Activated naive CD4-positive, alpha-beta T cell treated with anti-CD3 and anti-CD28 coated beads, Interleukin-2, amount 10 ng/mL, durations not matched to agents 7 days and 5 days (primary cell): ENCODE measurements at places on chromosomes 4 and X.
A peak's percentile ranks its signal among the peaks of the same experiment; 100 is the strongest.

DNA sequence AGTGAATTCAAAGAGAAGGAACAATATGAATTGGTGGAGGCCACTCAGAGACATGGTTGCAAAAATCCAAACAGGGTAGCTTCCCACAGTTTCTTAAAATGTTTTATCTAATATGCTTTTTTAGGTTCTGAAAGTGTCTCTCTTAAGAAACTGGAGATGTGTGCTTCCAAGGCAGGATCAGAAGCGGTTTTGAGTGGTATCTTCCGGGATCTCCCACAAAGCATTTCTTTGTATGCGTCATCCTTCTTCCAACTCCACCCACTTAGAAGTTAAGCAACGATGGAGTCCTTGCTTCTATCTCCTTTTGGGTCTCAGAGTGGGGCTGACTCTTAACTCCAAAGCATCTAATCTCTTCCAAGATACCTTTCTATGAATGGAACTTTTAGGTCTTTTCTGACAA is 196.7 kb downstream of the MID1 start:
- H3K27me3 ChIP-seq: no peaks in the 10 kb centered on the region
- H3K27ac ChIP-seq: no peak overlapping the region
- DNase-seq: no peak
- no peaks in the 10 kb centered on the region for H3K36me3 ChIP-seq
- no peaks in the 10 kb centered on the region for H3K4me1 ChIP-seq

GRCh38 chr4:12041828-12042227 is 613.1 kb upstream of the HS3ST1 start:
- H3K4me3 ChIP-seq: no peak overlapping the region
- H3K36me3 ChIP-seq: no peaks in the 10 kb centered on the region
- no peak for DNase-seq

- H3K27me3 ChIP-seq: no peaks in the 10 kb centered on the region
- H3K36me3 ChIP-seq: peaks cover 2% of the 10 kb centered on the region
- H3K4me1 ChIP-seq: peaks cover 6% of the 10 kb centered on the region
- no peak overlapping the region for H3K4me3 ChIP-seq
Observed at GRCh38 chr4:150302553-150302952, 224.3 kb downstream of the DCLK2 start.

DNA sequence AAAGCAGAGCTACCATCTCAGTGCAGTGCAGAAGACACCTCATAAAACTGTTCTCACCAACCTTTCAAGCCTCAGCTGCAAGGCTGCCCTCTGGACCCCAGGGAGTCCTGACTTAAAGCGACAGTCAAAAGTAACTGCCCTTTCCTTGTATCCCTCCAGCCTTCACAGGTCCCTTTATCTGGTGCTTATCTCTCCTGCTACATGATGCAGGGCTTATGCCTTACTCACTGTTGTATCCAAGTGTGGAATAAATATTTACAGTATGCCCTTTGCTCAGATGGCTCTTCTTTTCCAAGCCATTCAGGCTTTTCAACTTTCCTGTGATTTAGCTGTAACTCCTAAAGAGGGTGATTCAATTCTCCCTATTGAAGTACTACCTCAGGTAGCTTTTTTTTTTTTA is 92.6 kb downstream of the KDR start:
- H3K4me1 ChIP-seq: no peaks in the 10 kb centered on the region
- DNase-seq: no peak
- no peak overlapping the region for H3K27ac ChIP-seq
- peaks cover 3% of the 10 kb centered on the region for H3K27me3 ChIP-seq
- no peaks in the 10 kb centered on the region for H3K36me3 ChIP-seq
- H3K4me3 ChIP-seq: no peak overlapping the region

- H3K4me1 ChIP-seq: no peaks in the 10 kb centered on the region
- no peaks in the 10 kb centered on the region for H3K36me3 ChIP-seq
- DNase-seq: no peak
- H3K4me3 ChIP-seq: no peak overlapping the region
Observed at GRCh38 chr4:39574946-39575345, 47.7 kb upstream of the UGDH start.

DNA sequence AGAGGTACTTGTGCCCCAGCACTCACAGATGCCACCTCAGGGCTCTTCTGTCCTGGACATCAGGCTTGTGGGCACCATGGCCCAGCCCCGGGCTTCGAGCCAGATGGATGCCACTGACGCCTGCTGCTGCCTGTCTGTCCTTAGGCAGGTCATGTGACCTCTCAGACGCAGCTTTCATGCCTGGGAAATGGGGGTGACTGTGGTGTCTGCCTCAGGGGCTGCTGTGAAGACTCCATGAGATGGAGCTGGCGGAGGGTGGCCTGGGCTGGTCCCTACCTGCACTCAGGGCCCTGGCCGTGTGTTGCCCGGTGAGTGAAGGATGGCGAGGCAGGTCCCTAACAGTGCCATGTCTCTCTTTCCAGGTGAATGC is 6.5 kb downstream of the CPZ start:
- no peak for DNase-seq
- no peak overlapping the region for H3K4me3 ChIP-seq
- H3K4me1 ChIP-seq: peaks cover 12% of the 10 kb centered on the region
- H3K27me3 ChIP-seq: peaks cover 5% of the 10 kb centered on the region
- no peak overlapping the region for H3K27ac ChIP-seq

DNA sequence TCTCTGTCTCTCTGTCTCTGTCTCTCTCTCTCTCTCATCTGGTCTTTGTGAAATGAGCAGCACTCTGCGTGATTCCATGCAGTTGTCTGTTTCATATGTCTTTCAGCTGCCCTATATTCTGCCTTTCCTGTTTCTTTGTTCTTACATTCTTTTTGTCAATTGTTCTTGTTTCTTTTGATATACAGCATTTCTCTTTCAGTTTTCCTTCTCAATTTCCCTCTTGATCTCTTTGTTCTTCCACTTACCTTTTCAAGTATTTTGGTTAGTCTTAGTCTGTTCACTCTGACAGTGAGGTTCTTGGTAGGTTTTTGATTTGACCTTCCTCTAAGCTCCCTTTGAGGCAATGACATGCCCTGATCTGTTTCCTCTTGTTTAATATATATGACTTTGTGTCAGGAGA is 20.4 kb downstream of the ZNF157 start:
- peaks cover 20% of the 10 kb centered on the region for H3K4me1 ChIP-seq
- peak overlapping the region; percentile 3 for H3K4me3 ChIP-seq
- H3K27me3 ChIP-seq: no peaks in the 10 kb centered on the region
- DNase-seq: no peak
- peak overlapping the region; percentile 85 for H3K27ac ChIP-seq

GRCh38 chr4:124684301-124684700 is 28.2 kb downstream of the ANKRD50 start:
- H3K27me3 ChIP-seq: no peaks in the 10 kb centered on the region
- no peak overlapping the region for H3K4me3 ChIP-seq
- no peaks in the 10 kb centered on the region for H3K36me3 ChIP-seq
- H3K4me1 ChIP-seq: no peaks in the 10 kb centered on the region
- H3K27ac ChIP-seq: no peak overlapping the region
- DNase-seq: no peak

DNA sequence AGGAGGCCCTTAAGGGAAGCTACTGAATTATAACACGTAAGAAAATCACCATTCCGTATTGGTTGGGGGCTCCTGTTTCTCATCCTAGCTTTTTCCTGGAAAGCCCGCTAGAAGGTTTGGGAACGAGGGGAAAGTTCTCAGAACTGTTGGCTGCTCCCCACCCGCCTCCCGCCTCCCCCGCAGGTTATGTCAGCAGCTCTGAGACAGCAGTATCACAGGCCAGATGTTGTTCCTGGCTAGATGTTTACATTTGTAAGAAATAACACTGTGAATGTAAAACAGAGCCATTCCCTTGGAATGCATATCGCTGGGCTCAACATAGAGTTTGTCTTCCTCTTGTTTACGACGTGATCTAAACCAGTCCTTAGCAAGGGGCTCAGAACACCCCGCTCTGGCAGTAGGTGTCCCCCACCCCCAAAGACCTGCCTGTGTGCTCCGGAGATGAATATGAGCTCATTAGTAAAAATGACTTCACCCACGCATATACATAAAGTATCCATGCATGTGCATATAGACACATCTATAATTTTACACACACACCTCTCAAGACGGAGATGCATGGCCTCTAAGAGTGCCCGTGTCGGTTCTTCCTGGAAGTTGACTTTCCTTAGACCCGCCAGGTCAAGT is 6.9 kb upstream of the MSANTD1 start:
- DNase-seq: no peak
- H3K27ac ChIP-seq: peak overlapping the region; percentile 21
- peaks cover 21% of the 10 kb centered on the region for H3K4me1 ChIP-seq
- H3K4me3 ChIP-seq: no peak overlapping the region
- H3K36me3 ChIP-seq: peaks cover 25% of the 10 kb centered on the region

DNA sequence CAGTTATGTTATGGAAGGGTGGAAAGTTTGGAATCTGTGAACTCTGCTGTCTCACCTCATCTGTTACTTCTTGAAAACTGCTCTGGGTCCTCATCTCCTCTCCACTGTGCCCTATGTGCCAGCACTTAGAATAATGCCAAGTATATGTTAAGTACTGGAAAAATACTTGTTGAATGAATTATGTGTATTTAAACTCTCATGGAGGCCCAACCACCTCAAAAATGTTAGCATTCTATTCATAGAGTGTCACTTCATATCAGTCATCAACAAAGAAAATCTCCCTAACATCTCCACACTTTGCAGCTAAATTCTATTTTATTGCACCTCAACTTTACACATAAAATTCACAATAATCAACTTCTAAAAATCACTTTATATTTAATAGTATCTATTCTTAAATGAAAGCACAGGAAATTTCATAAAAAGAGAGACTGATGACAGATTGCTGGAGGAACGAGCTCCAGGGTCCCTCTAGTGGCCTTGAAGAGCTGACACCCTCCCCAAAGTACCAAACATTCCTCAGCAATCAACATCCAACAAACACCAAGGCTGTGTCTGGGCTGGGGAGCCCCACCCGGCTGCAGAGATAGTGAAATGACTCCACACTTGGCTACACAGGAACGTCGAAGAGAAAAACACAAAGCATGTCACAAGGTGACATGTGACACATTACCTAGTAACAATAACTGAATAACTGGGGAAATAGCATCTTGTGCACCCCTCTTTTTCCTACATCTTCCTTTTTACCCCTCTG is 45.8 kb downstream of the SLC39A8 start:
- H3K4me1 ChIP-seq: no peaks in the 10 kb centered on the region
- H3K4me3 ChIP-seq: no peak overlapping the region
- DNase-seq: no peak

DNA sequence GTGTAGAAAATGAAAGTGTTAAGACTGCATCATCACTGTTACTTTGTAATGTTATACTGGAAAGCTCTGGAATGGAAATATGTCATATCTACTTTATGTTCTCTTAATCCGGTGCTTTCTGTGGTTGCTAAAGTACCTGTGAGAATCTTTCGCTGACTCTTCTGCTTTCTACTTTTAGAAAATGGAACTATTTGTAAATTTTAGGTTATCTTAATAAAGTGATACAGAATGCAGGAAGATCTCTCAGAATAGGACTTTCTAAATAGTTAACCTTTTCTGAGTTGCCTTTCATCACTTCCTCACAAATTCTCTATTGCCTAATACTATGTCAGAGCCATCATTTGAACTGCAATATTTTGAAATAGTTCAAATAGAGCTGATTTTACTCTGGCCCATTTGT is 69.3 kb downstream of the BMP2K start:
- DNase-seq: no peak
- H3K27ac ChIP-seq: no peak overlapping the region
- H3K27me3 ChIP-seq: no peaks in the 10 kb centered on the region
- no peak overlapping the region for H3K4me3 ChIP-seq

DNA sequence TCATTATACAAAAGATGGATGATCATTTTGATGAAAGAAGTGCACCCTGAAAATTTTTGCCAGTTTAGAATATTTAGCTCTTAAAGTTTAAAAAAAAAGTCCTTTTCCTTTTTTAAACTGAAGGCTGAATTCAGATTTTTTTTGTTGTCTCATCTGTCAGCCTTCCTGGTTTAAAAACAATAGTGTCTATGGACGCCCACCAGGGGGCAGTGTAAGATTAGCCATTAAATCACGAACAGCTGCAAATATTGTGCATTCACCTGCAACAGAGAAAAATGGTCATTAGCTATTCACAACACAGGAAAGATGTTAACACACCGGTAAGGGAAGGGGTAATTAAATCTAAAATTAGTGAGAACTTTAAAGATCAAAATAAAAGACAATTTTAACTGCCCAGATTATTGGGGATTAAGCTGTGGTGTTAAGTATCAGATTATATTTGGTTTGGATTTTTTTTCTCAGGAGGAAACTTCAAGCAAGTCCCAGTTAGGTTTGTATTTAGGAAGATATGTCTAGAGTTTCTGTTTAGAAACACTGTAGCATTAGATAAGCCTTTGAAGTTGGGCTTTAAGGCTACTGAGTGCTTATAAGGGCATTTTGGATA is 4.4 kb upstream of the CXorf38 start:
- H3K27ac ChIP-seq: no peak overlapping the region
- H3K4me3 ChIP-seq: no peak overlapping the region
- peak; percentile 77 for DNase-seq
- H3K36me3 ChIP-seq: peaks cover 10% of the 10 kb centered on the region

GRCh38 chr4:74934016-74934831 is 1.3 kb downstream of the PARM1 start:
- peaks cover 58% of the 10 kb centered on the region for H3K27me3 ChIP-seq
- H3K4me3 ChIP-seq: no peak overlapping the region
- H3K27ac ChIP-seq: no peak overlapping the region
- H3K4me1 ChIP-seq: peaks cover 16% of the 10 kb centered on the region
- peaks cover 1% of the 10 kb centered on the region for H3K36me3 ChIP-seq

DNA sequence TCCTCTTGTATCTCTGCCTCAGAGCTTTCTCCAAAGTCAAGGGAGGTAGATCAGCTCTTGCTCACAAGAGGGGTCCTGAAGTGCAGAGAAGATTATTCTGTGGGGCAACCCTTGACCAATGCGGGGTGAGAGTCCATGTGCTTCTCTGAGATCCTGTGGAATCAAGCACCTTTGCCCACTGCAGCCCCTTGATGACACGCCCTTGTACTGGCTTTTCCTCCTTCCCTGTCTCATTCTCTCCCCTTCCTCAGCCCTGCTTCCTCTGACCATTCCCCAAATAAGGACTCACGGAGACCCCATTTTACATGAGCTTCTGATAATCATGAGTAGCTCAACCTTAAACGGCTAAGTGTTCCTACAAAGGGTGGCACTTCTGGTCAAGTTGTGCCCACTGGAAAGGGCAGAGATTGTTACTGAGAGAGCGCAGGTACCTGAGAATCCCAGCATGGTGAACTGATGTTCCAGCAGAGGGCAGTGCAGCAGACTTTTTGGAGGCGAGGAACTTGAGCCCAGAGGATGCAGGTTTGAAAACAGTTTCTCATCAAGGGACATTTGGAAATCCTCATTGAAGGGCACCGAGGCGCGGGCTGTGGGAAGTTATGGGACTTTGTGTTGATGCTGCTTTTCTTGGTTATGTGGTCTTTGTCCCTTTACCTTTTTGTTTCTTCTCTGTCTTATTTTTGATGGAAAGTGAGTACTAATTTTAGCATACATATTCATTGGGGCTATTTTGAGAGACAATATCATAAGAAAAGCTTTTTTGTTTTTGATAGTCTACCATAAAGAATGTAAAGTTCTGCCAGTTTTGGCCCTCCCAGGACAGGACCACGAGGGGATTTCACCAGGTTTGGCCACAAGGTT is 201.3 kb downstream of the RBM46 start:
- H3K36me3 ChIP-seq: no peaks in the 10 kb centered on the region
- no peak overlapping the region for H3K4me3 ChIP-seq
- H3K27me3 ChIP-seq: no peaks in the 10 kb centered on the region
- H3K4me1 ChIP-seq: no peaks in the 10 kb centered on the region
- no peak overlapping the region for H3K27ac ChIP-seq
